ENCODE measurements at places on chromosomes 12 and 14.

DNA sequence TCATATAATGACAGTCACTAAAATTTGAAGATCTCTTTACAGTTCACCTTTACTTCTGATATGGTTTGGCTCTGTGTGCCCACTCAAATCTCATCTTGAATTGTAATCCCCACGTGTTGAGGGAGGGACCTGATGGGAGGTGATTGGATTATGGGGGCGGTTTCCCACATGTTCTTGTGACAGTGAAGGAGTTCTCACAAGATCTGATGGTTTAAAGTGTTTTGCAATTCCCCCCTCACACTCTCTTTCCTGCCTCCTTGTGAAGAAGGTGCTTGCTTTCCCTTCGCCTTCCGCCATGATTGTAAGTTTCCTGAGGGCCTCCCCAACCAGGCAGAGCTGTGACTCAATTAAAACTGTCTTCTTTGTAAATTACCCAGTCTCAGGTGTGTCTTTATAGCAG lies 27.3 kb upstream of the CD9 start:
- DNase-seq = no peak

GRCh38 chr12:113862590-113863454 lies 103.3 kb downstream of the RBM19 start:
- DNase-seq = peak; percentile 75

- peak; percentile 80 for DNase-seq
These were observed 194.9 kb upstream of the OR4E1 start for GRCh38 chr14:21868442-21869046.

- DNase-seq = no peak
These were observed 1453.5 kb downstream of the AACS start for GRCh38 chr12:126518596-126519200.

GRCh38 chr12:27493260-27493940 lies 30.6 kb upstream of the PPFIBP1 start:
- no peak for DNase-seq

DNA sequence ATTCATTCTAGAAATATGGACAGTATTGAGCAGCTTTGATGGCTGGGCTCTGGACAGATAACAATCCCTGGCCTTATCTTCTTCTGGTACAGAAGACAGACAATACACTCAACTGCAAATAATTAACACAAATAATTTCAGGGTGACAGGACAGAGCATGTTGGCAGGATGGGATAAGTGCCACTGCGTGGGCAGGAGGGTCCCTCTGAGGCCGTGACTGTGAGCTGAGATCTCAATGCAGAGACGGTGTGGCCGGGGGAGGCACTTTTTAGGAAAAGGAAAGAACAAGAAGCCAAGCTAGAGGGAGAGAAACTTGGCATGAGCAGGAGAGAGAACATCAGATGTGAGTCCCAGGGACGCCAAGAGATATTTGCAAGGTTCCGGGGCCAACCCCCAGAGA lies 8.1 kb downstream of the SYNE3 start:
- DNase-seq = no peak

- DNase-seq = no peak
These were observed 46.4 kb upstream of the CNOT2 start for GRCh38 chr12:70196811-70197281.

GRCh38 chr12:50638482-50638880 lies 125.4 kb upstream of the ATF1 start:
- DNase-seq = no peak

DNA sequence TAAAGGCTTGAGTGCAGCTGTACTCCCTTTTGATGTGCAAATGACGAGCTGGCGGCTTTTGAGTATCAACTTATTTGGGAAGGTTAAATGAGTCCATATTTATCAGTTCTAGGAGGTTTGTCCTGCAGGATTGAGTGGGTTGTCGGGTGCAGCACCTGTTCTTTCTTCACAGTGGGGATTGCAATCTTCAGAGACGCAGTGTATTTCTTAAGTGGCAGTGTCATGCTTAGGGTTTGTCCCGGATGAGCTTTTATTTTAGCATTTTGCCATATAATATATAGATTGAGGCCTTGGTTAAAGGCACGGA lies 1.2 kb downstream of the FUT8 start:
- DNase-seq = no peak

DNA sequence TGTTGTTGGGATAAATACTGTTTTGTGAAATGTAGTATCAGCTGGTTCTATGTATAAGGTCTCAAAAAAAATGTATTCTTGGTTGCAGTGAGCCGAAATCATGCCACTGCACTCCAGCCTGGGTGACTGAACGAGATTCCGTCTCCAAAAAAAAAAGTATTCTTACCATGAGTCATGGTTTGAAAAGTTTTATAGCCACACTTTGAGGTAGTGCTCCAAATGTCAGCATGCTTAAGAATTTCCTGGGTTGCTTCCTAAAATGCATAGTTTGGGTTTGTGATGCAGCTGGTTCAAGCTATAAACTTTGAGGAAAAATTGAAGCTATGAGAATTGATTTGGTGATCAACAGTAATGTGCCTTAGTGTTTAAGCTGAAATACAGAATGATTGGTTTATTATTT lies 48.0 kb downstream of the ETNK1 start:
- peak; percentile 38 for DNase-seq

- DNase-seq = no peak
These were observed 2.8 kb upstream of the WASHC4 start for GRCh38 chr12:105104762-105105161.

DNA sequence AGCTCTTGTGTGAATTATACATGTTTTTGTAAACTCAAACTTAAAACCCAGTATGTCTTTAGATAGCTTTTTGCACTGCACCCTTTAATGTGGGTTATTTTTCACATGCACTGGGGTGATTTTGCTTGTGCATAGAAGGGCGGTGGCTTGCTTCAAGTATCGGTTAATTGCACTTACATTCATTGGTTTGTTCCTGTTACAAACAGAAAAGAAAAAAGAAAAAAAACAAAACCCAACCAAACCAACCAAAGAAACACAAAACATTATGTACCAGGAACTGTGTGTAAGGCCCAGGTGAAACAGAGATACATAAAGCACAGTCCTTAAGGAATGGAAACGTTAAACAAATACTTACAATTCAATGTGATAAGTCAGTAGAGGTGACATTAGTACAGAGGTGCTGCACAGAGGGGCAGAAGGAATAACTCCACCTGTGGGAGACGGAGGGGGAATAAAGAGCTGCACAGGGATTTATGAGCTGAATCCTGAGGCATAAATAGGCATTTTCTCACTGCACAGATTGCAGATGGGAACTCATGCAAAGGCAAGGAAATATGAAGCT lies 151.4 kb downstream of the KTN1 start:
- no peak for DNase-seq

DNA sequence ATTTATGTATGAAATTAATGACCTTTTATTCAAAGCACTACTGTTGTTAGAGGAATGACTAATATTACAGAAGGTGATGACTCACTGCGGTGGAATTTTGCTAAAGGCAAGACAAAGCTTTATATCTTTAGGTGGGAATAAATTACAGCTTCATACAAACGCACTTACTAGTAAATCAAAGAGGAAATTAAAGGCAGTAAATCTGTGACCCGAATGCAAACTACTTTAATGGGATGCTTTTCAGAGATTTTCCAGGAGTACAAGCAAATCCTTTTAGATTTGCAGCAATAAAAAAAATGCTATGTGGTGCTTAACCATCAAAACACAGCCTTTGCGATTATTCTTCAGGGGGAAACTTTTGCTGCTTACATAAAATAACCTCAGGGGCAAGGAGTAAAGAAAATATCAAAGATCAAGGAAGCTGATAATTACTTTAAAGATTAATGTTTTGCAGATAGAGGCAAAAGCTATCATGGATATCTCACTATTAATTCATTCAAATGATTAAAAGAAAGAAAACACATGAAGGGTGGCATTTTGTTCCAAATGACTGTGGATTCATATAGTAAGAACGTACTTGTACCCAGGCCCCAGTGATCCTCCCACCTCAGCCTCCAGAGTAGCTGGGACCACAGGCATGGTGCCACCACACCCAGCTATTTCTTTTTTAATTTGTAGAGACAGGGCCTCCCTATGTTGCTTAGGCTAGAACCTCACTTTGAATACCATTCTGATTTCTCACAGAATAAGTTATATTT lies 98.9 kb downstream of the DENND5B start:
- peak; percentile 89 for DNase-seq

DNA sequence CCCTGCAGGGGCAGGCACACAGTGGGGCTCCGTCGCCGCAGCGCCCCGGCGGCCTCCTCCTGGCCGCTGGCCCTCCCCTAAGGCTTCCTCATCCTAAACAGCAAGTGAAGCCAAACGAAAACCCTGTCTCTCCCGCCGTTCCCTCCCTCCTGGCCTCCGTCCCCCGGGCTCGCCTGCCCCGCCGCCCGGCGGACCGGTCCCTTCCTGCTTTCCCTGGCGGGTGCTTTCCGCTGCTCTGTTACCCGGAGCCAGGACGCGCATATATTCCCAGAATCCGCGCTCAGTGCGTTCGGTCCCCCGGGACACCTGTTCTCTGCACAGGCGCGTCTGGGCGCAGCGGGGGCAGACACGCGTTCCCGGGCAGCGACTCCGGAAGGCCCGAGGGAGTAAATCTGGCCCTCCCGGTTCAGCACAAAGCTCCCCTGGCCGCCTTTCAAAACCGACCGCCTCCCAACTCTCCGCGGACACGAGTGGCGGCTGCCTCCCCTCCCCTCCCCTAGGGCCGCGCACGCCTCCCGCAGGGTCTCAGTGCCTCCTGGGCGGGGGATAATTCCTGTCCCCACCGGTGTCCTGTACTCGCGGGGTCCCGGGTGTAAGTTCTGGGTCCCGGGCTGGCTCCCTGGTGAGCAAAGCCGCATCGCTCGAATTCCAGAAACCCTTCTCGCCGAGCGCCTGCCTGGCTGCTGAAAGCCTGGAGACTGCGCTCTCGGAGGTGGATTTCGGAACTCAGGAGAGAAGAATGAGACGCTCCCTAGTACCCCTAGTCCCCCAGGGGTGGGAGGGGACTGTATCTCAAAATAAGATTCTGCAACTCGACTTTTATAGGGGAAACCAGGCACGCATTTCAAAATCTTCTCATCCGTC lies 21.4 kb upstream of the CEP170B start:
- no peak for DNase-seq

DNA sequence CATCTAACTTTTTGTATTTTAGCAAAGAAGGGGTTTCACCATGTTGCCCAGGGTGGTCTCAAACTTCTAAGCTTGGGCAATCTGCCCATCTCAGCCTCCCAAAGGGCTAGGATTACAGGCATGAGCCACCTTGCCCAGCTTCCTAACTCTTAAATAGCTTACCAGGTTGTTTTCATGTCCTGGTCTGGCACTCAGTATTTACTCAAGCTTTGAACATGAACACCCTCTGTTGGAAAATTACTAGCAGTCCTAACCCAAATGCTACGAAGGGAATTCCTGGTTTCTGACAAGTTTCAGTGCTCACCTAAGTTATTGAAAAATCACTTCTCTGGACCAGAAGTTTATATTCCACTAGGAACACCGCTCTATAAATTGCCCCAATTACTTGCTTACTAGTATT lies 32.5 kb upstream of the GCH1 start:
- DNase-seq = no peak

GRCh38 chr12:132360906-132361777 lies 31.8 kb upstream of the GALNT9 start:
- no peak for DNase-seq

DNA sequence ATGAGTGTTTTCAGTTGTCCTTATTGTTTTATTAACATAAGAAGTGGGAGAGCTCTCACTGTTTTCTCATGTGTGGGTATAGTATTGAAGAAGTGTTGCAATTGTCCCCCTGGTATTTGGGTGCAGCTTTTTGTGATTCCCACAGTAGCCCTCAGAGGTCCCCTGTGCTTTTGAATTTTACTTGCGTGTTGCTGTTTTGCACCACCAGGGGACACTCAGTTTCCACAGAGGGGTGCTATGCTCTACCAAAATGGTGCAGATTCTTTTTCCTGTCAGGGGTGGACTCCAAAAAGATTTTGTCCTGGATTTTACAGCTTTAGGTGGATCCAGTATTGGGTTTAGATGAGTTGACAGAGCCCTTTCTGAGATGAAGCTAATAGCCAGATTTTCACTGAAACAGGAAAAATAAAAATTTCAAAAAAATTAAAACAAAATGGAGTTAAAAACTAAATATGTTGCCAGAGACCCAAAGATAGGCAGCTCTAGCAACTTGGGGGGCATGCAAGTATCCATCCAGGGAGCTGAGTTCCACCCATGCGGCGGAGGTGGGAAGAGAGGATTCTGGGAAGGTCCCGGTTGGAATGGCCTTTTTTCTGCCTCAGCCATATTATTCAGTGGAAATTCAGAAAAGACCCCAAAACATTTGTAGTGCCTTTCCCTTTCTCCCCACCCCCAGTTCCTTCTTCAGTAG lies 50.2 kb downstream of the TTLL5 start:
- peak; percentile 27 for DNase-seq

All from brain microvascular endothelial cell (primary cell).